ENCODE measurements at places on chromosomes 12 and 14.

DNA sequence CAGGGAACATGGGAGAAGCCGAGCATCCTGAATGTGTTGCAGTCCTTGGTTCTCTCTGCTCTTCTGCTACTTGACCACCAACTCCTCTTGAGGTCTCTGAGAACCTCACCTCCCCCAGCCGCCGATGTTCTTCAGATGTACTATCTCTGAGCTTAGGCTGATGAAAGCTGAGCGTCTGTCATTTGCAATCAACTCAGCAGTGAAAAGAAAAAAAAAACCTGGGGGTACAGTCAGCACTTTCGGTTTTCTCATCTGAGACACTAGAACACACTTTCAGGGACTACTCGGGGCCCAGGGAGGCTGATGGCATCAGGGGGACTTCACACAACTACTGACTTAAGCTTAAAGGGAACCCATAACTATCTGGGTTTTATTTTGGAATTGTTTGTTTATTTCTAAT, 9.6 kb upstream of the FLVCR2 start:
- DNase-seq = no peak

DNA sequence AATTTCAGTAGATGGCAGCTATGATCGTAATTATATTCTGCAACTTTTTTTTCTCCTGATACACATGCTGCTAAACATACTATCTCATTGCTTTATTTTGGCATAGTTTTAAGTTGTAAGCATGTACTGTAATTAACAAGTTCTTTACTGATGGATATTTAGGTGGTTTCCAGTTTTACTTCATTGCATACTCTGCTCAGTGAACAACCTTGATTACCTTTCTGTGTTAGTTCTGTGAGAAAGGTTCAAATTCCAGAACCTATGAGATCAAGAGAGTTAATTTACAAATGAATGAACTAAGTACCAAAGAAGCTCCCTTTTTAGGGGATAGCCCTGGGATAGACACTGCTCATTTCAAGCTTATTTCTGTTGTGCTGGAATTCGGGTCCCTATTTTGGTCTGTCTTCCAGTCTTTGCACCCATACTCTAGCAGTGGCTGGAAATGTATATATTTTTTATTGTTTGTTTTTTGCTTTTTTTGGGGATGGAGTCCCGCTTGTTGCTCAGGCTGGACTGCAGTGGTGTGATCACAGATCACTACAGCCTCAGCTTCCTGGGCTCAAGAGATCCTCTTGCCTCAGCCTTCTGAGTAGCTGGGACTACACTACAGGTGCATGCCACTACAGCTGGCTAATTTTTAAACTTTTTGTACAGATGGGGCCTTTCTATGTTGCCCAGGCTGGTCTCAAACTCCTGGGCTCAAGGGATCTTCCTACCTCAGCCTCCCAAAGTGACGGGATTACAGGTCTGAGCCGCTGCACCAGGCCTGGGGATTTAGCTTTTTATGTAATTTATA, 10.6 kb downstream of the PAPOLA start:
- no peak for DNase-seq

DNA sequence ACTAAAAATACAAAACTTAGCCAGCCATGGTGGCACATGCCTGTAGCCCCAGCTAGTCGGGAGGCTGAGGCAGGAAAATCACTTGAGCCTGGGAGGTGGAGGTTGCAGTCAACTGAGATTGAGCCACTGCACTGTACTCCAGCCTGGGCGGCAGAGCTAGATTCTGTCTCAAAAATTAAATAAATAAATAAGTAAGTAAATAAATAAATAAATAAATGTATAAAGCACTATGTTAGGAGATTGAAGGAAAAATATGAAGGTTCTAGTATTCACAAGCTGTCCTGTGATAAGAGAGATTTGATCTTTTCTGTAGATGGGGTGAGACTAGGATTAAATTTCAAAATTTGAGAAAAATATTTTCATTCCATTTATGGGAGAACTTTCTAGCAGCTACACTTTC, 5.7 kb downstream of the DNAJC22 start:
- DNase-seq = no peak

DNA sequence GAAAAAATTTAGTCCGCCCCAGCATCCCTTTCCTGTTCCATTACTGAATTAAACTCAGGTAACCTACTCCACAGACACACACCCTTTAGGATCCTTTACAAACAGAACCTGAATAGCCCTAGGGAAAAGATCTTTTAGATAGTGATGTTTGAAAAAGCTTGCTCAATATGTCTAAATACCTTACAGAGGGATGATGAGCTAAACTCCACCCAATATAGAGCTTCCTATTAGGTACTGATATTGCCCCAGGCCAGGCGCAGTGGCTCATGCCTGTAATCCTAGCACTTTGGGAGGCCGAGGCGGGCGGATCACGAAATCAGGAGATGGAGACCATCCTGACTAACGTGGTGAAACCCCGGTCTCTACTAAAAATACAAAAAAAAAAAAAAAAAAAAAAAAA, 50.1 kb downstream of the FERMT2 start:
- DNase-seq = peak; percentile 52

- no peak for DNase-seq
Observed at GRCh38 chr12:123513805-123514204, 19.7 kb downstream of the RILPL1 start.

- DNase-seq = no peak
Observed at GRCh38 chr14:104204660-104205149, 66.3 kb downstream of the KIF26A start.

DNA sequence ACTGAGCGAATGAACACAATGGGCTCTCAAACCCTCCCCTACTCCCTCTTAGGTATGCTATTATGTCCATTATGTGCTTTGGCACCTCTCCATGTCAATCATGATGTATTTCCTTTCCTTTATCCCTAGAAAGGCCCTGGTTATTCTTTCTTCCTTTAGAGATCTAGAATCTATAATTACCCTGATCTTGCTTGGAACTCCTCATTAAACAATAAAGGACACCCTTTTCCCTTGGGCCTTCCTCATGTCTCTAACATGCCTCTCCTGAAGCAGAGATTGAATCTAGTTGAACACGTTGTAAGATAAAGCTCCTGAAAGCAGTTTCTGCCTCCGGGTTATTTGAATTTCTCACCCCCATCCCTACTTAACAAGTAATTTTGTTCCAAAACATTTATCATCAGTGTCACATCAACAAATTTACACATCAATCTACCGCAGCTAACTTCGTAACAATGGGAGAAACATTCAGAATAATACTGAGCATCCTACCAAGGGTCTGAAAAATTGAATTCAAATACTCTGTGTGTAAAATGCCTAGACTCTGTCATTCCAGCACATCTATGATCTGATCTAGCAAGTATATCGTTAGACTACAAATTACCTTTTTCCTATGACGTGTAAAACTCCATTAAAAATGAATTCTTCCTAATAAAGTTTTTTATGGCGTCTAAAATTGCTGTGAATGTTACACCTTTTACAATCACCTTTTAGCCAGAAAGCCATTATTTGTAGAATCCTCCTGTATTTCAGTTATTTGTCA, 5.4 kb downstream of the USP44 start:
- no peak for DNase-seq

GRCh38 chr12:90205165-90205564, 496.5 kb upstream of the ATP2B1 start:
- no peak for DNase-seq

DNA sequence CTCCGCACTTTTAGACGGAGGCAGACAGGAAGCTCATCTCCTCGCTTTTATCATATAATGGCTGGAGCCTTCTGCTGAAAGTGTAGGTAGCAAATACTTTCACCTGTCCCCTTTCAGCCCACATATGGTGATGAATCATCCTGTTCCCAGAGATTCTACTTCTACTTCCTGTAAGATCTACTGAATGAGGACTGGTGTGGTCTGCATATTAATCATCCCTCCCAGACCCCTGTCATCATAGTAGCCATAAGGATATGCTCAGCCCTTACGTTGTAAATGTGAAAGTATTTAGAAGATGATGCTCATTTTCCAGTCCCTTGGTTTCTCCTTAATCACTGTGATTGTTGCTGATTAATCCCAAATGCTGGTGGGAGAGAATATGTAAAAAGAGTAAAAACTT, 268.2 kb upstream of the GRIP1 start:
- DNase-seq = no peak
